ENCODE measurements at places on chromosomes 16 and 17. TPM values are rescaled to one million over a fixed set of nuclear protein-coding genes. Genes with fewer than 3 reads are reported as not detected.

Gene KRTAP9-4
- not detected for total RNA-seq

Gene SLC38A8
- total RNA-seq: not detected

Gene RRAD
- 36.0 TPM for total RNA-seq

Gene CACNG3
- total RNA-seq: not detected

Gene GP2
- not detected for total RNA-seq

Gene KREMEN2
- total RNA-seq: 0.15 TPM

DNA sequence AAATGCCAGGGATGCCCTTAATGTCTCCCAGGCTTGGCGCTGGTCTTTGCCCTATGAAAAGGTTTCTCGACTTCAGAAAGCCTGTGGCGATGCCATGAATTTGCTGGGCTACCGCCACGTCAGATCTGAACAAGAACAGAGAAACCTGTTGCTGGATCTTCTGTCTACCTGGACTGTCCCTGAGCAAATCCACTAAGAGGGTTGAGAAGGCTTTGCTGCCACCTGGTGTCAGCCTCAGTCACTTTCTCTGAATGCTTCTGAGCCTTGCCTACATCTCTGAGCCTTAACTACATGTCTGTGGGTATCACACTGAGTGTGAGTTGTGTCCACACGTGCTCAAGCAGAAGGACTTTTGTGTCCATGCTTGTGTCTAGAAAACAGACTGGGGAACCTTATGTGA is 11.4 kb downstream of the CHST4 start:
- peak; percentile 5 for DNase-seq

GRCh38 chr16:20857281-20857680 is 42.9 kb downstream of the DCUN1D3 start:
- no peak for DNase-seq

GRCh38 chr16:49485663-49486062 is 112.1 kb downstream of the C16orf78 start:
- no peak for DNase-seq

GRCh38 chr16:2364638-2365210 is 24.2 kb upstream of the ABCA3 start:
- no peak for DNase-seq

DNA sequence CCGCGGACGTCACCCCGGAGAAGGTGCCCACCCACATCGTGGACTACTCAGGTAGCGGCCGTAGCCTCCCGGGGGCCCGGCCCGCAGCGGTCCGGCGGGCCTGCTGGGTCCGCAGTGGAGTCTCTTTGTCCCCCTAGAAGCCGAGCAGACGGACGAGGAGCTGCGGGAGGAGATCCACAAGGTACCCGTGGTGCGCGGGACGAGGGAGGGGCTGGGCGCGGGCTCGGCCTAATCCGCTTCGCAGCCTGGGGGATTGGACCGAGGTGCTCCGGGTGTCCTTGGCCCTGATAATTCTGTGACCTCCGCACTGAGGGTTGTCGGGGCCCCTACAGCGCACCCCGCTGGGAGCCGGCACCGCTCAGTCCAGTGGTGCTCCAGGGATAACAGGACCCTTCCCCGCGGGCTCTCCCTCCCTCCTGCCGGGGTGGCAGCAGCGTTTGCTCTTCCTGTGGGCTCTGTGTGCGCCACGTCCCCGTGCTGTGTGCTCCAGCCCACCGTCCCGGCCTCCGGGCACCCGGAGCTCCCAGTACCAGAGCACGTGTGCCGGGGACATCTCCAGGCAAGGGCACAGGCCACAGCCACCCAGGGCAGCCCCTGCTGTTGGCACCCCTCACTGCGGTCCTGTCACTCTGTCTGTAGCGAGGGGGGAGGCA is 713 bp downstream of the RHOT2 start:
- DNase-seq: no peak

DNA sequence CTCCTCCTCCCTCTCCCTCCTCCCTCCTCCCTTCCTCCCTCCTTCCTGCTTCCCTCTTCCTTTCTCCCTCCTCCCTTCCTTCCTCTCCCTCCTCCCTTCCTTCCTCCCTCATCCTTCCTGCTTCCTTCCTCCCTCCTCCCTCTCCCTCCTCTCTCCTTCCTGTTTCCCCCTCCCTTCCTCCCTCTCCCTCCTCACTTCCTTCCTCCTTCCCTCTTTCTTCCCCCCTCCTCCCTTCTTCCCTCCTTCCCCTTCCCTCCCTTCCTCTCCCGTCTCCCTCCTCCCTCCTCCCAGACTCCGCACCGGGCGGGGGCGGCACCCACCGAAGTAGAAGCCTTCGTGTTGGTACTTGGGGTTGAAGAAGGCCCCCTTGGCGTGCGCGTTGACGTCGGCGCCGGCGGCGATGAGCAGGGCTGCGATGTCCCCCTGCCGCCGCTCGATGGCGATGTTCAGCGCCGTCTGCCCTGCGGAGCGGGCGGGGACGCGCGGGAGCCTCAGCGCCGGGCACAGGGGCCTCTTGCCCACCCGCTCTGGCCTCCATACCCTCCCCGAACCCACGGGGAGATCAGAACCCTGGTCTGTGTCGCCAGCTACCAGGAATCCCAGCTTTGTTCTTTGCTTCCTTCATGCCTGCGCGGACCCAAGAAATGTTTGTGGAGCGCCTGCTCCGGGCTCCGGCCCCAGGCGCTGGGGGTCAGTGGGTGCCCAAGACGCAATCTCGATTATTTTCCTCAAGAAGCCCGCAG is 22.2 kb downstream of the TRPV3 start:
- peak; percentile 89 for DNase-seq

DNA sequence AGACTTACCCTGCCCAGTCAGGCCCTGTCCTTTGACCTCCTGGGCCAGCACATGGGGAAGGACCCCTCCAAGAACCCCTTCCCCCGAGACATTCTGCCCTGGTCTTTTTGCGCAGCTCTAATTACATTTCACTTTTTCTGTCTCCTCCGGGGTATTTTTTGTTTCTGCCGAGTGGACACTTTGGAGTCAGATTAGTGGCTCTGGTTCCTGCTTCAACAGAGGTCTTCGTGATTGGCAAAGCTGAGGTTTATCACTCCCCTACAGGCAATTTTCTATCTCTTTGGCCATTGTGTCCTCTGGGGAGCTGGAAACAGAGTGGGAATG is 23.5 kb downstream of the ANKRD40 start:
- DNase-seq: no peak

GRCh38 chr16:71807905-71808592 is 585 bp downstream of the AP1G1 start:
- DNase-seq: peak; percentile 42

DNA sequence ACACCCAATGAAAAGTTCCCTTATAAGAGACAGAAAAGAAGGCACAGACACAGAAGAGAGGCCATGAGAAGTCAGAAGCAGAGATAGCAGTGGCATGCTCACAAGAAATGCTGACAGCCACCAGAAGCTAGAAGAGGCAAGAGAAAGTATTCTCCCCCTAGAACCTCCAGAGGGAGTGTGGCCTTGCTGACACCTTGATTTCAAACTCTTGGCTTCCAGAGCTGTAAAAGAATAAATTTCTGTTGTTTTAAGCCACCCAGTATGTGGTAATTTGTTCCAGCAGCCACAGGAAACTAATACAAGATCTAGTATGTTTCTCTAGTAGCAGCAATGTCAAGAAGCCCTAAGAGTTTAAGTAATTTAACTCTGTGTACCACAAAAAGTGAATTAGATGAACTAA is 87.2 kb upstream of the NOG start:
- no peak for DNase-seq

GRCh38 chr16:12998361-12999085 is 97.1 kb downstream of the SHISA9 start:
- no peak for DNase-seq

- DNase-seq: no peak
Observed at GRCh38 chr16:65032387-65032786, 89.5 kb downstream of the CDH11 start.

DNA sequence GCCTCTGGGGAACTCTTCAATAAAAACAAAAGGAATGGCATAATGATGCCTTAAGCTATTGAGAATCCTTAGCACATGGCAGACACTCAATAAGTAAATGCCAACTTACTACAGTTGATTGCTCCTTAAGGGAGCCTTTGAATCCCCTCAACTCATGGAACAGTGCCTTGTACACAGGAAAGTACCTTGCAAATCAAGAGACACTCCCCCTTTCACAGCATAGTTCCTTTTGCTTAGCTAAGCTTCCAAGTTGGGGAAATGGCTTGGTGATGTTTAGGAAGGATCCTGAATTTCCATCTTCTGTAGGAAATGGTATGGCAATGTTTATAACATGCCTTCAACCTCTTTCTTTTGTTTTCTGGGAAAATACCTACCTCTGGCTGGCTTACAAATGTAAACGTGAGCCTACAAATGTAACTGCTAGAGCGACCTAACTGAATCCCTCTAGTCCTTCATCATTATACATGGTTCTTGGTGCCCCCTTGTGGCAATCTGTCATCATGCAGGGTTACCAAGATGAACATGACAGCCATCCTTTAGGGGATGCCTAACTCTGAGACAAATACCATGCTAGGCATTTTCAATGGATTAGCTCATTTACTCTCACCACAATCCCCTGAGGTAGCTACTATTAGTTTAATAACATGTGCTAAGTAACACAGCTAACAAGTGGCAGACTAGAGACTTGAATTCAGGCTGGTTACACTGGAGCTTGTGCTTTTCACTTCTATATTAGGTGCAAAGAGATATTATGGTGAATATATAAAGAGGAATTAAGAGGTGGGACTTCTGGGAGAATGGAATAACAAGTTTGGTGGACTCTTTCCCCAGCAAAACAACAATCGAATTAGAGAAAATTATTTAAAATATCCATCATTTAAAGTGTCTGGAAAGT is 65.0 kb downstream of the MMD start:
- peak; percentile 79 for DNase-seq

All from lung (tissue), 17 donors.